ENCODE measurements at places on chromosomes 13 and 19.

- H3K4me3 ChIP-seq, result no peak overlapping the region
- peaks cover 85% of the 10 kb centered on the region for H3K27me3 ChIP-seq
- H3K27ac ChIP-seq, result no peak overlapping the region
Measured at GRCh38 chr19:18603255-18603957, 3.2 kb downstream of the CRLF1 start.

- no peak overlapping the region for H3K4me3 ChIP-seq
- no peaks in the 10 kb centered on the region for H3K36me3 ChIP-seq
- no peak for DNase-seq
- H3K27me3 ChIP-seq, result no peaks in the 10 kb centered on the region
- H3K27ac ChIP-seq, result no peak overlapping the region
Measured at GRCh38 chr13:103156346-103156998, 90.3 kb upstream of the SLC10A2 start.

GRCh38 chr13:35484384-35484783, 7.9 kb upstream of the MAB21L1 start:
- peaks cover 24% of the 10 kb centered on the region for H3K27me3 ChIP-seq
- DNase-seq, result no peak
- H3K4me3 ChIP-seq, result no peak overlapping the region
- peaks cover 3% of the 10 kb centered on the region for H3K4me1 ChIP-seq
- H3K27ac ChIP-seq, result no peak overlapping the region

- no peak overlapping the region for H3K4me3 ChIP-seq
- DNase-seq, result no peak
- H3K4me1 ChIP-seq, result no peaks in the 10 kb centered on the region
- H3K27ac ChIP-seq, result no peak overlapping the region
Measured at GRCh38 chr19:15989889-15990288, 41.1 kb downstream of the OR10H4 start.

DNA sequence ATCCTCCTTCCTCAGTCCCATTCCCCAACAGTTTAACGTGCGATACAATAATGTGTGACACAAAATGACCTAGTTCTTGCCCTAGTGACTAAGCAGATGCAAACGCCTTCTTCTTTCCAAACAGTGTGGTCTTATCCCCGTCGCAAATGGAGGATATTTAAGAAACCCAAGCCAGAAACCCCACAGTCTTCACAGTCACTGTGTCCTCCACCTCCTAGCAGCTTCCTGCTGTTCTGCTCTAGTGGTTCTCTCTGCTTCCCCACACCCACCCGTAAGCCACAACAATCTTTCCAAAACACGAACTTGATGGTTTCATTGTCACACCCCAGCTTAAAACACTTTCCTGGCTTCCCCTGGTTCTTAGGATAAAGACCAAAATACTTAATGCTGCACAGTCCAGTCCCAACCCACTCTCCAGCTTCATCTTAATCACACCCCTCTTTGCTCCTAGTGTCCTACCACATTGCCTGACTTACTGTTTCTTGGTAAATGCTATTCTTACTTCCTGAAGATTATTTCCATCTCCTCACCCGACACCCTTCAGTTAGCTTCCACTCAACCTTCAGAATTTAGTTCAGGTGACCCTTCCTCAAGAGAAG, 32.3 kb downstream of the ITM2B start:
- peaks cover 13% of the 10 kb centered on the region for H3K4me1 ChIP-seq
- peaks cover 48% of the 10 kb centered on the region for H3K36me3 ChIP-seq
- H3K4me3 ChIP-seq, result no peak overlapping the region
- H3K27me3 ChIP-seq, result no peaks in the 10 kb centered on the region
- no peak overlapping the region for H3K27ac ChIP-seq
- DNase-seq, result no peak

DNA sequence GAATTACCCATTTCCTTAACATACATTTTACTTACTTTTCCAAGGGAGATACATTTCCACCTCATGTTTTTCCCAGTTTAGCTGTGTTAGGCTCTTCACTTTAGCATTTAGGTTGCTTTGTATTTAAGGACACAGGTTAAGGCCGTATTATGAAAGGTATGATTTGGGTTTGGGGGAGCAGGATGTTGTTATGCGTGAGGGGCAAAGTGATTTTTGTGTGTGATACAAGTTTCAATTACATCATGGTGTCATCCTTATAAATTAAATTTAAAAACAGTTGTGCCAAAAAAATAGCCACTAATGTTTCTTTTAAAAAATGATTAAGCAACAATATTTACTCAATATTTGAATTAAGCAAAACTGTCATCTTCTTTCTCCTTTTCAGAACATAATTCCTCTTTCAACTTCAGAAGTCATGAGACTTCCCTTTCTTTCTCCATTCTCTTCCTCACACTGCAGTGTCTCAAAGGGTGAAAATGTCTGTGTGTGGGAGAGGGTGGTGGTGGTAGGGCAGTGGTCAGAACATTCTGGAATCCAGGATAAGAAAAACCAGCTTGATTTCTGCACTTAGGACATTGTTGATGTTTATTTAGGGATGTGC, 126.2 kb downstream of the KCNRG start:
- peaks cover 28% of the 10 kb centered on the region for H3K27me3 ChIP-seq
- DNase-seq, result no peak
- no peak overlapping the region for H3K4me3 ChIP-seq
- peaks cover 11% of the 10 kb centered on the region for H3K4me1 ChIP-seq
- H3K36me3 ChIP-seq, result no peaks in the 10 kb centered on the region
- H3K27ac ChIP-seq, result peak overlapping the region; percentile 7

DNA sequence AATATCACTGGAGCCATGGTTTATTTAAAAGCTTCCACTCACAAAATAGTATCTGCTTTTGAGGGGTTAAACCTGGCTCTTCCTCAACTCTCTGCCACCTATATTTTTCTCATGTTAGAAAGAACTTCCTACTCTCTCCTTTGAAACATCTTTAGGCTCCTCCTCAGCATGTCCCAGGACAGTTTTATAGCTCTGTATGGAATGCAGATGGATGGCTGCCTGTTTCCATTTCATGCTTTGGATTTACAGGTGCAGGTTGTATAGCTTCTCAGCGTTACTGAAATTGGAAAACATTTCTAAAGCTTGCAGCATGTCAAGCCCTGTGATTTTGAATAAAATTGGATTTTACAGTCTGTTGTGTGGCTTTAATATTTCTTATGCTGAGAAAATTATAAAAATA, 314.0 kb downstream of the NDFIP2 start:
- no peaks in the 10 kb centered on the region for H3K27me3 ChIP-seq
- no peak overlapping the region for H3K4me3 ChIP-seq
- H3K27ac ChIP-seq, result peak overlapping the region; percentile 52
- no peak for DNase-seq
- peaks cover 42% of the 10 kb centered on the region for H3K4me1 ChIP-seq

DNA sequence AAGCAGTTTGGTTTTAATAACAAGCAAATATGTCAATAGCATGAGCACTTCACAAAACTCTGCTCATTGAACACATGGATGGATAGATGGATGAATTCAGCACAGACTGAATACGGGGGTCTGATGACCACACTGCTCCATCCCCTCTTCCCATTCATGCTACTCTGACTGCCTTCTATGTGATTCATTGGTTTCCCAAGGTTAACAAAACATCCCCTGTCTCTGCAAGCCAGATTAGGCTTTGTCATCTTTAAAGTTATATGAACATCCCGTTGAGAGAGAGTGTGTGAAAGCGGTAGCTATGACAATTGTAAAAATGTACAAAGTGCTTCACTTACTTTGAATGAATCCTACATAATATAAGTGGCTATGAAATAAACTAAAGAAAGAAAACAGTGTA, 252.5 kb downstream of the OXGR1 start:
- no peak overlapping the region for H3K4me3 ChIP-seq
- peaks cover 49% of the 10 kb centered on the region for H3K27me3 ChIP-seq
- no peak overlapping the region for H3K27ac ChIP-seq
- no peaks in the 10 kb centered on the region for H3K4me1 ChIP-seq

DNA sequence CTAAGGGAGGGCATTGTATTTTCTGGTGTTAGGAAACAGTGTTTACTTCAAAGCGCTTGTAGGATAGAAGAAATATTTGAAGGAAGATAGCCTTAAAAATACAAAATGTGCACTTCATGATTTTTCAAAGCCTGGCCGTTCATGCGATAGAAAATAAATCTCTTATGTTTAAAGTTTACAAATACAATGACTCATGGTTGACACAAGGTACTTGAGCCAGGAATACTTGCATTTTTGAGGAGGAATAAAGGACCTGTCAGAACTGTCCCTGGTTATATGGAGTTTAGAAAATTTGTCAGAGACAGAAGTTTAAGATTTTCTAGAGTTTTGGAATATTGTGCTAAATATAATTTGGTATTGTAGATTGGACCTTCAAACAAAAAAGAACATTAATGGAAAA, 1223.2 kb upstream of the SLC10A2 start:
- no peaks in the 10 kb centered on the region for H3K27me3 ChIP-seq
- H3K36me3 ChIP-seq, result no peaks in the 10 kb centered on the region
- no peak overlapping the region for H3K4me3 ChIP-seq

GRCh38 chr13:99922631-99923404, 48.7 kb downstream of the ZIC5 start:
- H3K27me3 ChIP-seq, result peaks cover 40% of the 10 kb centered on the region
- no peak overlapping the region for H3K27ac ChIP-seq
- no peaks in the 10 kb centered on the region for H3K36me3 ChIP-seq

DNA sequence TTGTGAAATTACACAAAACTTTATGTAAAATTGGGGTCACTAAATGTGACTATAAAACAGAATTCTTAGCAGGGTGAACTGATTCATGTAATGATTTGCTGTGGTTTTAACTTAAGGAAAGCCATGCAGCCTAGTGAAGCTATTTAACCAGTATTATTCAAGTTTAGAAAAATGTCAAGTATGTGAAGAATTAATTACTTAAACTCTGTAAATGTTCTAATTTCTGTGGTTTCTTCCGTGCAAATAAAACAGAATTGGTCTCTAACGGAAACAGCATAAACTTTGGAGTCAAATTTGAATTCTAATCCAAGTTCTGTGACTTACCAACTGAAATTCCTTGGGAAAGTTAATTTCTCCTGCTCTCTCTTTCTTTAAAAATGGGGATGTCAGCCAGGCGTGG, 13.3 kb downstream of the CDC16 start:
- no peaks in the 10 kb centered on the region for H3K27me3 ChIP-seq
- no peaks in the 10 kb centered on the region for H3K4me1 ChIP-seq
- no peak overlapping the region for H3K4me3 ChIP-seq

- no peak for DNase-seq
- H3K27me3 ChIP-seq, result no peaks in the 10 kb centered on the region
- peaks cover 39% of the 10 kb centered on the region for H3K4me1 ChIP-seq
Measured at GRCh38 chr19:11736696-11737095, 2.0 kb downstream of the ZNF823 start.

DNA sequence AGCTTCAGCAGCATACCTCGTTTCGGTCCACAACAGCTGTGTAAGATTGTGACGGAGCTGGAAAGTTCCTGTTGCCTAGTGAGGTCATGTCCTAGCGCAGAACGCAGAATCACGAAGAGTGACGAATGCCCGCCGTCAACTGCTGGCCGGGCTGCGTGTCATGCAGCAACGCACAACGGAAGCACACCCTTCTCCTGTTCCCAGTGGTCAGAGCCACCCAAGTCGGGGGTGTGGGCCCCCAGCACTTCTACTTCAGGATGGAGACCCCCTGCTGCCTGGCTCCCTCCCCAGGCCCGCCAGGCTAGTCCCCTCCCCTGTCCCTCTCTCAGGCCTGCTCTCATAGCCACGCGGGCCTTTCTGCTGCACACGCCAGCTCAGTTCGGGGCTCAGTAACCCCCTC, 25.9 kb downstream of the C2CD4C start:
- peaks cover 9% of the 10 kb centered on the region for H3K4me1 ChIP-seq
- no peak for DNase-seq
- no peak overlapping the region for H3K27ac ChIP-seq
- no peaks in the 10 kb centered on the region for H3K36me3 ChIP-seq

Measured in mesothelial cell of epicardium (in vitro differentiated cells).